T-helper 2 cell treated with Interferon-gamma antibody and Interleukin-4, amounts not matched to agents 5 μg/mL and 100 μg/mL, for 36 hours (primary cell): ENCODE measurements at places on chromosomes 13 and 19.
A peak's percentile ranks its signal among the peaks of the same experiment; 100 is the strongest.

- no peak for DNase-seq
- H3K27ac ChIP-seq = no peak overlapping the region
- no peak overlapping the region for H3K4me3 ChIP-seq
- H3K27me3 ChIP-seq = peaks cover 20% of the 10 kb centered on the region
Measured at GRCh38 chr13:113927661-113928581, 46.0 kb downstream of the C13orf46 start.

DNA sequence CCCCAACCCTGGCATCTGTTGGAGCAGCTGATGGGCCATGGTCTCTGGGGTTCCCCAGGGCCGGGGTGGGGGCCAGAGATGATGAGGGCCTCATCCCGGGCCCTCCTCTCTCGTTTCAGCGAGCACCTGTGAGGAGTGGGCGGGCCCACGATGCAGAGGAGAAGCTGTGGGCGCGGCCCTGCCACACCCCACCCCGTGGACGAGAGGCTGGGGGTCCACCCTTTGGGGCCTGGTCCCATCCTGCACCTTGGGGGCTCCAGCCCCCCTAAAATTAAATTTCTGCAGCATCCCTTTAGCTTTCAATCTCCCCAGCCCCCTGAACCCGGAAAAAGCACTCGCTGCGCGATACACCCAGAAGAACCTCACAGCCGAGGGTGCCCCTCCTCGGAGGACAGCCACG, 5.6 kb downstream of the HMG20B start:
- H3K27me3 ChIP-seq = no peaks in the 10 kb centered on the region
- H3K4me1 ChIP-seq = peaks cover 3% of the 10 kb centered on the region
- H3K36me3 ChIP-seq = peaks cover 12% of the 10 kb centered on the region
- DNase-seq = no peak
- no peak overlapping the region for H3K27ac ChIP-seq

- H3K27ac ChIP-seq = peak overlapping the region; percentile 93
- H3K36me3 ChIP-seq = peaks cover 56% of the 10 kb centered on the region
- peak overlapping the region; percentile 100 for H3K4me3 ChIP-seq
- H3K4me1 ChIP-seq = peaks cover 28% of the 10 kb centered on the region
Measured at GRCh38 chr19:10565028-10565566, 713 bp downstream of the KRI1 start.

DNA sequence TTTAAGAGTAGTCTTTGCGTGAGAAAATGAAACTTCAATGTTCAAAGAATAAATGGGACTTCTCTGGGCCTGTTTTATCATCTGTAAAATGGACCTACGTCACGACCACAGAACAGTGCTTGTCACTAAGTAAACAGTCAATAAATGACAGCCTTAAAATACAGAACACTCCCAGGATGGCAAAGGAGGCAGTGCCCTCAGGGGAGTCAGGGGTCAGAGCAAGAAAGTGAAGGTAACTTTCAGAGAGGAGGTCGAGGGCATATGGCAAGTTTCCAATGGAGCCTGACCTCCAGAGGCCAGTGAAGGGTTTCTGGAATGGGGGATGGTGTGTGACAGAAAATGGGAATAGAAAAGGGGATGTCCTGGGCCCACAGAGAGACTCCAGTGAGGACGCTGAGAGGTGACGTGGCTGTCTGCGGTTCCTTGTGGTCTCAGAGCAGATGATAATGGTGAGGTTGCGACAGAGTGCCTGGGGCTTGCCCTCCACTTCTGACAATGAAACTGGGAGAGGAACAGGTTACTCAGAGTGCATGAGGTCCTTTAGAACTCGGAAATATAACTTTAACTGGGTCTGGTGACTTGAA, 91.8 kb downstream of the UBL3 start:
- H3K27ac ChIP-seq = peak overlapping the region; percentile 55
- H3K36me3 ChIP-seq = peaks cover 4% of the 10 kb centered on the region
- peak; percentile 71 for DNase-seq
- peaks cover 23% of the 10 kb centered on the region for H3K4me1 ChIP-seq
- H3K27me3 ChIP-seq = peaks cover 2% of the 10 kb centered on the region

DNA sequence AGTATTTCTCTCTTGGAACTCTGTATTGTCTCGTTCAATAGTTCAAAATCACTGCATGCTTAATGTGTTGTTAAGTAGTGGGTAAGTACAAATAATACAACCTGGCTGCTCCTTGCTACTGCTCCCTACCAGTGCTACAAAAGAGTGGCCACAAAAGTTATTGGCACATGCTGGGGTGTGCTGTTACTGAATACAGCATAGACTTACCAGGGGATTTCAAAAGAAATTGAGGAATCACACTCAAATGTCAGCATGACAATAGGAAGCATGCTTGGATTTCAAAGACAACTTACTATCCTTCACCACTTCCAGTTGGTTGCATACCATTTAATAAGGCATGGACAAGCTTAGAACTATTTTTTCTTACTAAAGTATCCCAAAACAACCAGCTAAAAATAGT, 1041.3 kb upstream of the SPRY2 start:
- H3K36me3 ChIP-seq = no peaks in the 10 kb centered on the region
- no peak overlapping the region for H3K4me3 ChIP-seq
- H3K4me1 ChIP-seq = no peaks in the 10 kb centered on the region
- H3K27me3 ChIP-seq = no peaks in the 10 kb centered on the region

GRCh38 chr13:112158961-112159360, 92.0 kb downstream of the SOX1 start:
- H3K4me3 ChIP-seq = no peak overlapping the region
- no peaks in the 10 kb centered on the region for H3K4me1 ChIP-seq
- DNase-seq = no peak
- H3K36me3 ChIP-seq = no peaks in the 10 kb centered on the region

DNA sequence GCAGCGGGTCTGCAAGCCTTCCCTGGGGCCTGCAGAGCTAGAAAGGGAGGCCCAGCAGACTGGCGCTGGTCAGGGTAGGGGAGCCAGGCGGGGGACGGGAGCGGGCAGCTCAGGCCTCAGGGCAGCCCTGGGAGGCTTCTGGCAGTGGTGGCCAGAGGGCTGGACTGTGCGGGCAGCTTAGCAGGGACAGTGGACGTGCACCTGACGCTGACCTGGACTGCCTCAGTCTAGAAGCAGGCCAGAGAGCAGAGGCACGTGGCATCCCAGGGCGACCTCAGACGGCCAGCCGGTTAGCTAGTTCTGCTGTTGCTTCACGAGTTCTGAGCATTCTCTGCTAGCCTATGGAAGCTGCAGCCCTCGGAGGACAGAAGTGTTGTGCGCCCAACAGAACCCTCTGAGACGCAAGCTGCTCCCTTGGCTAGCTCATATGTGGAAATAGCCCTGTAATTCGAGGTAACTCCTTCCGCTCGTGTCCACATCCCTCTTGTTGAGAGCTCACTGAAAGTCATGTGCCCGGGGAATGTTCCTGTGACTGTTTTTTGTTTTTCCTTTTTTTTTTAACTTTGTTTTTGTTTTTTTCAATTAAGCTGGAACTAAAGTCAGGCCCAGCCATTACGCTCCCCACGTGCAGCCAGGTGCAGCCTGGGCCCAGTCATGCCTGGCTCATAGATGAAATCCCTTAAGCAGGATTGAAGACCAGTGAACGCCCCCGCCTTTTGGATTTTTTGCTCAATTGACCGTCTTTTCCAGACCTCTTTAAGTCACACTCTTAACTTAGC, 1.9 kb upstream of the FAM174C start:
- peak overlapping the region; percentile 50 for H3K4me3 ChIP-seq
- H3K4me1 ChIP-seq = peaks cover 32% of the 10 kb centered on the region
- no peaks in the 10 kb centered on the region for H3K27me3 ChIP-seq

DNA sequence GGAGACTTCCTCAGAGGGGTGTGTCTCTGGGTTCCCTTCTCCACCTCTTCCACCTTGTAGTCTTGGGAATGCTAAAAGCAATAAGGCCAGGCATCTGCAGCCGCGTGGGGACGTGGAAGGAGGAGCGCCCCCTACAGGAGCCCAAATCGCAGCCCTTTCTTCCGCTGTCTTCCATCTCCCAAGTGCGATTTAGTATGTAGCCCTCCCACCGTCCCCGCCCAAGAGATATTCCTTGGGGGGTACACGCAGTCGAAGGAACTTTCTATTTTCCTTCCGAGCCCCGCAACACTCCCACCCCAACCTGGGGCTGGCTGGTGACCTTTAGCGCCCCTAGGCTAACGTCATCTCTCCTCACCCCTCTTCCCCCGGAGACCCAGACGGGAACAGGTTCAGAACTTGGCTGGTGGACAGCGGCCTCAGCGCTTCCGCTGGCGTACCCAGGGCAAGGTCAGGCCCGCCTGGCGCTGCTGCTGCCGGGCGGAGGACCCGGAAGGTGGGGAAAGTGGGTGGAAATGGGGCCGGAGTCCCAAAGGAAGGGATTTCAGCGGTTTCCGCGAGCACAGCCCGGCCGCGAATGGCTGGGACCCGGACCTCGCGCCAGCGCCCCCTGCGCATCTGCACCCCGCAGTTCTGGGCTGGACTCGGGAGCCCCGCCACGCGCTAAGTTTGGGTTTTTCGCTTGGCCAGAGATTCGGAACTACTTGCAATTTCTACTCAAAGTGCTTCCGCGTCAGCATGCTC, 2.1 kb upstream of the PCDH8 start:
- H3K4me1 ChIP-seq = peaks cover 26% of the 10 kb centered on the region
- H3K27ac ChIP-seq = peak overlapping the region; percentile 55
- H3K4me3 ChIP-seq = peak overlapping the region; percentile 75
- H3K36me3 ChIP-seq = peaks cover 5% of the 10 kb centered on the region
- H3K27me3 ChIP-seq = peaks cover 57% of the 10 kb centered on the region
- peak; percentile 42 for DNase-seq

DNA sequence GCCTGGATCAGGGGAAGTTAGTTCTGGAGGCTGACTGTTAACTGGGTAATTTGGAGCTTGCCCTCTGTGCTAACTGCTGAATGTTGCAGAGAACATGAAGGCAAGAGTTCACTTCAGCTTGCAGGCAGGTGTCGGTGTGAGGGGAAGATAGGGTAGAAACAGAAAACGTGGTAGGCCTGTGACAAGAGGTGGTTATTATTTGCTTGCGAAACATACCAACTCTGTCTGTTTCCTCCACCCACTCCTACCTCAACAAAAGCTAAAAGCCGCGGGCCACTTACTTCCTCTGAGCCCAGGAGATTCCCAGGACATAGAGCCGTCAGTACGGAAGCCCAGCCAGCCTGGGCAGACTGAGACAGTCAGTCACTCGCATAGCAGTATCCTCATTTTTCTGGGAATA, 119.2 kb upstream of the ABCC4 start:
- DNase-seq = no peak
- no peaks in the 10 kb centered on the region for H3K36me3 ChIP-seq
- H3K27me3 ChIP-seq = peaks cover 7% of the 10 kb centered on the region
- no peak overlapping the region for H3K27ac ChIP-seq
- H3K4me1 ChIP-seq = peaks cover 3% of the 10 kb centered on the region

DNA sequence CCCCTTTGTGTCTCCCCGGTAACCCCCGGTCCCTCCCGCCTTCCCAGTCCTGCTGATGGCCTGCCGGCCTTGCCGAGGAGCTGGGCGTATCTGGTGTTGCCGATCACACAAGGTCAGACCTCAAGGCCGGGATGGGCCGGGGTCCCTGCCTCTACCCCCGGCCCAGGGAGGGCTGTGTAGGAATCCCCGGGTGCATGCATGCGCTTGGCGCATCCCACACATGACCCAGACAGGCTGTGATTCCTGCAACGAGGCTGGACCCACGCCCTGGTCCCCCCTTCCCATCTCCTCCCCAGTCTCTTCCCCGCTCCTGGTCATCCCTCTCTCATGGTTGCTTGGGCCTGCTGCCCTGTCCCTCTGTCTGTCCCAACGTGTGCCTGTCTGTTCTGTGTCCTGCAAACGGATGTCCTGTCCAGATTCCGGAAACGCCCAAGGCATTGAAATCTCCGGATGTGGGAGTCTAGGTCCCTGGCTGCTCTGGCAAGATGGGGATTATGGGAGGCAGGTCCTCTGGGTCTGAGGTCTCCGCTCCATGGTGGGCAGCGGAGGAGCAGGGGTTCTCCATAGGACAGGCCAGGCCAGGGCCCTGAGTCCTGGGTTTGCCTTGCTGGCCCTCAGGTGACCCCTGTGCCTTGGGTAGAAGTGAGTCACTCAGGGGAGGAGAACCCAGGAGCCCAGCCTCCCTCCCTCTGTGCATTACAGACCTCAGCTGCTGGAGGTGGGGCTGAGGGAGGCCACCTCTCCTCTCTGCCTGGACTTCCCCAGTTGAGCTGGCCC, 1.6 kb downstream of the PKN1 start:
- peak; percentile 29 for DNase-seq
- peaks cover 7% of the 10 kb centered on the region for H3K27me3 ChIP-seq
- peaks cover 9% of the 10 kb centered on the region for H3K36me3 ChIP-seq
- peak overlapping the region; percentile 82 for H3K4me3 ChIP-seq
- peak overlapping the region; percentile 78 for H3K27ac ChIP-seq
- peaks cover 33% of the 10 kb centered on the region for H3K4me1 ChIP-seq

DNA sequence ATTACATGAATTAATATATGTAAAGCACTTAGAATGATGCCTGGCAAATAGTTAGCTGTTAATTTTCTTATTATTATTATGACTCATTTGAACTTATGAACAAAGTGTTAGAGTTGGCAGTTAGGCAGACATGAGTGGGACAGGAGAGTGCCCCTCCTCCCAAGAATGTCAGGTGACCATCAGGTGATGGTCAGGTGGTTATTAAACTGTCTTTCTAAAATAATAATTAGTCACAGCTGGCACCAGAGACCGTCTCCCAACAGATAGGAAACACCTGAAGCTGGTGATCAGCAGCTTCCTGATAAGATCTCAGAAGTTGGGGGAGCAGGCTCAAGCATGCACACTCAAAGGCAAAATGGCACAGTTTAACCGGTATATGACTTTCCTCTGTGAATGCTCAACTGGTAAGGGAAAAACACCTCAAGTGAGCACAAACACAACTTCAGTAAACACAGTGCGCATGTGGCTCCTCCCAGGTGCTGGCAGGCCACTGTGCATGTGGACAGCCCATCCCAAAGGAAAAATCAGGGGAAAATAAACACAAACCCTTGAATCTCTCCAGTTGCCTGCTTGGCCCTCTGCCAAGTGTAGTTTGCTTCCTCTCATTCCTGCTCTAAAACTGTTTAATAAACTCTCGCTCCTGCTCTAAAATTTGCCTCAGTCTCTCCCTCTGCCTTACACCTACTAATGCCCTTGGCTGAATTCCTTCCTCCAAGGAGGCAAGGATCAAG, 54.0 kb downstream of the FLT1 start:
- H3K27ac ChIP-seq = no peak overlapping the region
- no peaks in the 10 kb centered on the region for H3K4me1 ChIP-seq
- H3K4me3 ChIP-seq = no peak overlapping the region
- no peaks in the 10 kb centered on the region for H3K36me3 ChIP-seq
- H3K27me3 ChIP-seq = peaks cover 4% of the 10 kb centered on the region

DNA sequence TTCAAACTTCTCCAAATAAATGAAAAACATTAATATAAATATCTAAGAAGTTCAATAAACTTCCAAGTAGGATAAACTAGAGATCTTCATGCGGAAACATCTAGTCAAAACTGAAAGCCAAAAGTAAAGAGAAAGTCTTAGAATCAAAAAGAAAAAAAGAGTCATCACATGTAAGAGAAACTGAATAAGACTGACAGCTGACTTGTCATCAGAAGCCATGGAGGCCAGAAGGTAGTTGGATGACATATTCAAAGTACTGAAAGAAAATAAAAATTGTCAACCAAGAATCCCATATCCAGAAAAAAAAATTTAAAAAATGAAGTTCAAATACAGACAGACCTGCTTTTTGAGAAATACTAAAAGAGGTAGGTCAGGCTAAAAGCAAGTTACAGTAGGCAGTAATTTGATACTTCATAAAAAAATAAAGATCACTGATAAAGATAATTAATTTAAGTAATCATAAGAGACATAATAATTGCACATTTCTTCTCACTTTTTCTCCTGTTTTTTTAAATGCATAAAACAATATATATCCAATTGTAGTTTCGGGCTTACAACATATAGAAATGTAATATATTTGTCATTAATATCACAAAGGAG, 327.6 kb upstream of the PCDH9 start:
- no peaks in the 10 kb centered on the region for H3K36me3 ChIP-seq
- no peaks in the 10 kb centered on the region for H3K27me3 ChIP-seq
- H3K27ac ChIP-seq = no peak overlapping the region
- DNase-seq = no peak
- no peaks in the 10 kb centered on the region for H3K4me1 ChIP-seq

- H3K4me1 ChIP-seq = no peaks in the 10 kb centered on the region
- no peak overlapping the region for H3K27ac ChIP-seq
- H3K36me3 ChIP-seq = peaks cover 22% of the 10 kb centered on the region
- H3K4me3 ChIP-seq = no peak overlapping the region
Measured at GRCh38 chr13:112521073-112521685, 66.8 kb downstream of the TUBGCP3 start.
